AG10803 (cell line): ENCODE measurements at places on chromosomes 6 and 20.

DNA sequence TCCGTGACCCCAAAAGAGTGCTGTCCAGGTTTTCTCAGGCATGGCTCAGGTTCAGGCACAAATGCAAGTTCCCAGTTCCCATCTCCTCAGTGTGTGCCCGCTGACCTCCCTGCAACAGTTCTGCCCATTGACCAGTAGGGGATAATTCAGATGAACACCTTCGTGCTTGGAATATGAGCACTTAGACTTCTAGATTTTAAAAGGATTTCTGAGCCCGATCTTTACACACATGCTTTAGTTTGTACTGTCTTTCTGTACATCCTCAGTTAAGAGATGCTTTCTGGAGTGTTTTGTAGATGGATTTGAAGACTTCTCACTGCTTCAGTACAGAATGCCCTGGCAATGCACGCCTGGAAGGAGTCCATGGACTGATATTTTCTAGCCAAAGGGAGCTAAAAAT is 239.6 kb upstream of the PLCB4 start:
- DNase-seq, result no peak

- DNase-seq, result peak; percentile 24
Measured at GRCh38 chr6:52984247-52984646, 10.8 kb downstream of the GSTA4 start.

- DNase-seq, result peak; percentile 31
Measured at GRCh38 chr6:101545191-101545590, 151.7 kb downstream of the GRIK2 start.

DNA sequence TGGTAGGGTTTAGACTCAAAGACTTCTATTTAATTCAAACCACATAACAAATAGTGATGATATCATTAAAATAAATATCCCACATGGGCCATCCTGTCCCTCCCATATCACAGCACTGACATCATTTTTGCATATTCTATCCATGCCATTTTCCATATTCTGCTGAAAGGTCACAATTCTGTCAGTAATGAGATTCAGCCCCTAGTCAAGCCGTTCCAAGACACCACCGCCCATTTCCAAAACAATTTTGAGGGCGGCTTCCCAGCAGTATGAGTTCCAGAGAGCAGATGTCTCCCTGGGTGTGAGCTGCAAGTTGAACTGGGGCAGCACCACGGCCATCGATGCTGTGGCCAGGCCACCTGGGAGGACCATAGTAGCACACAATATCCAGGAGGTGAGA is 65.1 kb upstream of the PLEKHG1 start:
- DNase-seq, result no peak

DNA sequence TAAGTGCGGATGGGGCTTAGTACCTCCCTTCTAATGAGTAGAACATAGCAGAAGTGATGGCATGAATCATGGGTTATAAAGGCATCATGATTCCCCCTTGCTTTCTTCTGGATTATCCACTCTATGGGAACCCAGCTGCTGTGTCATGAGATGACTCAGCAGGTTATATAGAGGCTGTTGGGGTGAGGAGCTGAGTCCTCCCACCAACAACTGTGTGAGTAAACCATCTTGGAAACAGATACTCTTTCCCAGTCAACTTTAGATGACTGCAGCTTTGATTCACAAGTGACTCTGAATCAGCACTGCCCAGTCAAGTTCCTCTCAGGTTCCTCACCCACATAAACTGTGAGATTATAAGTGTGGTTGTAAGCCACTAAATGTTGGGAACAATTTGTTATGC is 46.3 kb downstream of the FAM83B start:
- DNase-seq, result peak; percentile 62

DNA sequence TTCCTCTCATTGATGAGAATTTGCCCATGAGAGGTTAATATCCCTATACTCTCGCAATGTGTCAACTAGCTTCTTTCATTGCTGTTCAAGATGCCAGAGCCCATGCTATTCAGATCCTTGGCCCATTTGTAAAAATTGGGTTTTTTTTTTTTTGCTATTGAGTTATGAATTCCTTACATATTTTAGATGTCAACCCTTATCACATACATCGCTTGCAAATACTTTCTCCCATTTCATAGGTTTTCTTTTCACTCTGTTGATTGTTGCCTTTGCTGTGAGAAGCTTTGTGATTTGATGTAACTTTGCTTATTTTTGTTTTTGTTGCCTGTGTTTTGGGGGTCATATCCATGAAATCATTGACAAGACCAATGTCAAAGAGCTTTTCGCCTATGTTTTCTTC is 32.2 kb upstream of the IPCEF1 start:
- DNase-seq, result no peak

- DNase-seq, result peak; percentile 66
Measured at GRCh38 chr20:34065260-34065659, 46.8 kb downstream of the EIF2S2 start.

DNA sequence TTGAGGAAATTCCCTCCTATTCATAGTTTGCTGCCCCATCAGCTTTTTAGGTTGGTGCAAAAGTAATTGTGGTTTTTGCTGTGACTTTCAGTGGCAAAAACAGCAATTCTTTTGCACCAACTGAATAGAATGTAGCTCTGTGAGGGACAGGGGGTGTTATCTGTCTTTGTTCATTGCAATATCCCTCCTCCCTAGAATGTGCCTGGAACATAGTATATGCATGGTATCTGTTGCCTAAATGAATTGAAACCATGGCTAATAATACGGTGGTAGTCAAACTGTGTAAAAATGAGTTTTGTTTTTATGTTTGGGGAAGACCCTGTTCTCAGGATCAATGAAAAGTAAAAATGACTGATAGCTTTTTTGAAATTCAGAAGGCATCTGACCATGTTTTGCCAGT is 45.1 kb downstream of the SCAND1 start:
- DNase-seq, result no peak

DNA sequence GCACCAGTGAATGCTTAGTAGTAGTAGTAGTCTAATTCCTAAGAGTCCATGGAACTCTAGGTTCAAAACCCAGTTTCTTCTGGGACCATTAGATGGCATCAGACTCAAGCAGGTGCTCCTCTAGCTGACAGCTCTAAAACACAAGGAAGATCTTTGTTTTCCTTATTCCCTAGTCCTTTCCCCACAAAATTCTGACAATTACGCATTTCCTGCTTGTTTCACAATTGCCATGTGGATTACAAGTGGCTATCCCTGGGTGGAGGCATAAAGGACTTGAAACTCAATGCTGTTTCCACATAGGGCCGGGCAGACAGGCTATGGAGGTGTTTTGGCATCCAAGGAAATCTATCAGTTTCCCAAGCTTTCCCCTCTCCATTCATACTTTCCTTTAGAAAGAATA is 9.2 kb upstream of the HLA-DOB start:
- peak; percentile 83 for DNase-seq

DNA sequence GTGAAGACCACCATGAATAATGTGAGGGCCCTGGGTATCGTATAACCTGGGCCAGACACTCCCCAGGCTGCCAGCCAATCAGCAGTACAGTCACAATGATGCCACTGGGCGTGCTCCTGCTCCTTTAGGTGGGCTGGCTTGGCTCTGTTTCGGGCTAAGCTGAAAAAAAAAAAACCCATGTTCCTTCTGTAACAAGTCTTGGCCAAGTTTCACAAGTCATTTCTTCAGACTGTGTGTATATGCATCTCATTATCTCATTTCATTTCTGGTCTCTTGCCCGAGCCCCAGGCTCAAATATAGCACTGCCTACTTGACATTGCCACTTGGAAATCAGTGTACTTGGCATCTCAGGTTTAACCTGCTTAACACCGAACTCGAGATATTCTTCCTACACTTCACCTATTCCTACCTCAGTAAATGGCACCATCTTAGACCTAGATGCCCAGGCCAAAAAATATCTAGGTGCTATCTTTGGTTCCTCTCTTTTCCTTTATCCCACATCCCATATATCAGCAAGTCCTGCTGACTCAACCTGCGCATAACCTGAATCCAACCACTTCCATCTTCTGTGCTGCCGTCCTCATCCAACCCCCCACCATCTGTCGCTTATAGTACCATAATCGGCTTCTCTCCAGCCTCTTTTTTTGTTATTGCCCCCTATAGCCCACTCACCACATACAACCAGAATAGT is 1.8 kb downstream of the UQCC2 start:
- no peak for DNase-seq

DNA sequence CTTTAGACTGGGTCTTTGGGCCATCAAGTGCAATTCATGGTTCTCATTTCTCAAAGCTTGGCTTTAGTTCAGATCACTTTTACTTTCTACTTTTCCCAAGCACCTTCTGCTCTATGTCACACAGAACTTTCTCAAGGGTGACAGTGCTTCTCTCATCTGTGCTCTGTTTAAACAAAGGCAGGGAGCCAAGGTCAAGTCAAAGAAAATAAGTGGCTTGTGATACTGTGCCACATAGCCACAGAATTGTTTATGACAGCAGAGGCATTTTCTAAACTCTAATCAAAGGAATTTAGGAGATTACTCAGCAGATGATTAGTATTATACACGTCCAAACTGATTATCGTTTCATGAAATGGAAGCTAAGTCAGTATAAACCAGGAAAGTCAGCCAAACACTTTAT is 348.0 kb downstream of the HDGFL1 start:
- no peak for DNase-seq

- DNase-seq, result no peak
Measured at GRCh38 chr6:15331143-15331542, 85.3 kb downstream of the JARID2 start.

DNA sequence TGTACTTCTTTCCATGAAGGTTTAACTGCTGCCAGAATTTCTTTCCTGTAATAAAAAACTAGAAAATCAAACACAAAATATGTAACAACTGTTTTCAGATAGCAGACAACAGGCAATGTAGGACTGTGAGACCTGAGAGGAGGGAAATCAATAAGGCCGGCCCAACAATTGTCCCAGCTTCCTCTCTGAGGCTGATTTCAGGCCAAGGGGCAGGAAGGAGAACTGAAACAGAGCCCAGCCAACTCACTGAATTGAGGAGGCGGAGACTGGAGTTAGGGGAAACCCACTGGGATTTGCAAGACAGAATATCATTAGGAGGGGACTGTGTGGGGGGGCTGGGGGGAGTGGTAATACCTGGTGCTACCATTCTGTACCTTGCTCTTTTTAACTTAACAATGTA is 42.2 kb downstream of the FLRT3 start:
- no peak for DNase-seq

DNA sequence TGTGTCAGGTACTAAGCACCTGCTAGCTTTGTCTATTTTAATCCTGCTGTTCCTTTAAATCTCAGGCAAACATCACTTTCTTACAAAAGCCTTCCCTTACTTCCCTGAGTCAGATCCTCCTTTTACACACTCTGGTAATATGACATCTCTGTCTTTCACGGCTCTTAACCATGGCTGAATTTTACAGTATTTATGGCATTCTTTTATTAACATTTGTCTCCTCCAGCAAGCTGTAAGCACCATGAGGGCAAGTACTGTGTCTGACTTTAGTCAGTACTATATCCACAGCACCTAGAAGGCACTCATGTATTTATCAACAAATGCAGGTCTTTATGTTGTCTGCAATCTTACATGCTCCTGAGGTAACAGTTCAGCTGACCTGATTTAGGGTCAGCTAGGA is 33.7 kb upstream of the HBS1L start:
- no peak for DNase-seq
